ENCODE measurements at places on chromosomes 12 and 14.
A peak's percentile ranks its signal among the peaks of the same experiment; 100 is the strongest.

DNA sequence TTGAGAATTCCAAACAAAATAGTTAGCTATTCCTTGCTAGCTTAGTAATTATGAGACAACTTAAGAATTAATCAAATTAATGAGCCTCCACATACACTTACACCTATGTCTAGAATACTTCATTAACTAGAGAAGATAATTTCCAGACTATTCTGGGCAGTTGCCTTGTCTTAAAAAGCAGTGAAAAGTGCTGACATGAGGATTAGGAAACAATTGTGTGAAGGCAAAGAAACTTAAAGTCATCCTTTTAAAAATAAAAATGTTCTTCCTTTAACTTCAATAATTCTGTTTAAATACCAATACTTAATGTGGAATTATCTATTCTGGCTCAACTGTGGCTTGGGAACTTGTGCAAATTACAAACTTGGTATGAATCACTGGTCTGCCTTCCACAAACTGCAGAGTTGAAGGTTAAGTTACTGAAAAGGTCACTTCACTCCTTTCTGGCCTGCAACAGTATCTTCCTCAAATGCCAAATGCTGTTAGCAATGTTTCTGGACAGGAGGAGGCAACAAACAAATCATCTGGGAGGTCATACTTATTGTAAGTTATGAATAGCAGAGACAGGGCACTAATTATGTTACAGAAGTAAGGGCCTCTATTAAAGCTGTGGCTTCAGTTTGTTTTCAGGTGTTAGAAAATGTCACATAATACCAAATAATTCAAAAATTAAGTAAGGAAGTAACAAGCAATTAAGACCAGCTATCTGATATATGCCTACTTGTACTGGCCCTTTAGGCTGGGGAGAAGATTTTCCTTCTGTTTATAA lies 19.2 kb downstream of the PPTC7 start:
- no peak for DNase-seq

DNA sequence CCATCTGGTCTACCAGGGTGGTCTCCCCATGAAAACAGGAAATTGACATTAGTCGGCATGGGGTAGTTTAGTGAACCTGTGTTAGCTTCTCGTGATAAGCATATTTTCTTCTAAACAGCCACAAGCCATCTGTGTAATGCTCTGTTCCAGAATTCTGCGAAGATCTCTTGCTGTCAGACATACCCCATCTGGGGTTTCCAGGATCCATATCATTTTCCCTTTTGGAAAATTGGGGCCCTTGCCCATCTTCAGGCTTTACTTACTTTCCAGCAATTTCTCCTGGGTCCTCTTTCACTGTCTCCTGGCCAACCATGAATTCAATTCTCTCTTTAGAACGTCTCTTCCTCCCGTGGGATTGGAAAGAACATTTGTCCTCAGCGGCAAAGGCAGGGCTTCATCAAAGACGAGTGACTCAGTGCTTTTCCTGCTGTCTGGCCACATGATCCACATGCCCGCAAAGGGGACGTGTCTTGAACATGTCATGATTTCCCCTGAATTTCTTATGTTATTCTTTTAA lies 21.4 kb upstream of the NCOR2 start:
- DNase-seq = no peak

- DNase-seq = no peak
Measured at GRCh38 chr12:54604436-54604835, 16.0 kb upstream of the PPP1R1A start.

GRCh38 chr12:104748790-104749189 lies 209.3 kb downstream of the SLC41A2 start:
- DNase-seq = no peak

DNA sequence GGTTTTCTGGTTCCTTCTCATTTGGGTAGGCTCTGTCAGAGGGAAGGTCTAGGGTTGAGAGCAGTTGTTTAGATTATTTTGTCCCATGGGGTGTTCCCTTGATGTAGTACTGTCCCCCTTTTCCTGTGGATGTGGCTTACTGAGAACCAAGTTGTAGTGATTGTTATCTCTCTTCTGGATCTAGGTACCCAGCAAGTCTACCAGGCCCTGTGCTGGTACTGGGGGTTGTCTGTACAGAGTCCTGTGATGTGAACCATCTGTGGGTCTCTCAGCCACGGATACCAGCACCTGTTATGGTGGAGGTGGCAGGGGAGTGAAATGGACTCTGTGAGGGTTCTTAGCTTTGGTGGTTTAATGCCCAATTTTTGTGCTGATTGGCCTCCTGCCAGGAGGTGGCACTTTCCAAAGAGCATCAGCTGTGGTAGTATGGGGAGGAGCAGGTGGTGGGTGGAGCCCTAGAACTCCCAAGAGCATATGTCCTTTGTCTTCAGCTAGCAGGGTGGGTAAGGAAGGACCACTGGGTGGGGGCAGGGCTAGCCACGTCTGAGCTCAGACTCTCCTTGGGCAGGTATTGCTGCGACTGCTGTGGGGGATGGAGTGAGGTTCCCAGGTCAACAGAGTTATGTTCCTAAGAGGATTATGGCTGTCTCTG lies 179.3 kb upstream of the BTG1 start:
- DNase-seq = no peak

DNA sequence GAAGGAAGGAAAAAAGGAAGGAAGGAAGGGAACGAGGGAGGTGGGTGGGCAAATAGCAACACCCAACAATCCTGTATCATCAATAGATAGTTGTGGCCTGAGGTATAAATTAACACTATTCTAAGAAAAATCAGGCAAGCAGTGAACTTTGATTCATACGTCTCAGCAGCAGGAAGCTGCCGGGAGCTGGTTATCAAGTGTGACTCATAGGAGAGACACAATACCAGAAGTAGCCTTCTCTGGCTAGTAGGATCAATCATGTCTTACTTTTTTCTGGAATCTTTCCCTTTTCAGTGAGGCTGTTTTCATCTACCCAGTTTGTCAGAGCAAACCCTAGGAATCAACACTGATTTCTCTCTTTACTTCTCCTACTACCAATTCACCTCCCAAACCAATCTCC lies 780.5 kb downstream of the NRXN3 start:
- DNase-seq = no peak

DNA sequence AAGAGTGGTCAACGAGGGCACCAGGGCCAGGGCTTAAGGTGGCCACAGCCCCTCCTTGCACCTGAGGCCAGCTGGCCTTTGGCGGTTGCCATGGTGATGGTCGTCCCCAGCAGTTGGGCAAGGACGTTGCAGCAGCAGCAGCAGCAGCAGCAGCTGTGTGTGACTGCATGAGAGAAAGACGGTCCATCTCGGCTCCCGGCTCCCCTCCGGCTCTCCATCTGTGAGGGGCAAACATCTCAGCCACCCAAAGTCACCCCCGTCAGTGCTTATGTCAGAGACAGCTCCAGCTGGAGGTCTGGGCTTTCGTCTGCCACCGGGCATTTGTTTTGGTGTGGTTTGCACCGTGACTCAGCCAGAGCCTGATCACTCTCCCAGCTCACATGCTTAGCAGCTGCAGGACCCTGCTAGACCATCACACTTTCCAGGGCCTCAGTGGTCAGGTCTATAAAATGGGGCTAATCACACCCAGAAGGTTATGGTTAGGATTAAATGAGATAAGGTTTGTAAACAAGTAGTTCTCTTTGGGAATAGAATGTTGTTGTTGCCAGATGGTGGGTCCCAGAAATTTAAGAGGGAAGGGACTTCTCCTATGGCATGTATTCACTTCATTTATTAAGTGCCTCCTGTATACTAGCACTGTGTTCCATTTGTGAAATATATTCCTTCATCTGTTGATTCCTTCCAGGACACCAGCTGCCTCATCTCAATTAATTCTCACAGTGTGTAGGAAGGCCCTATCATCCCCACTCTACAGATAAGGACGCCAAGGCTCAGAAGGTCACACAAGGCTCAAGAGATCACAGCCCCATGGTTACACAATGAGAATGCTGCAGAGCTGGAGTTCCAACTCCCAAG lies 212.6 kb upstream of the LHX5 start:
- DNase-seq = no peak

GRCh38 chr12:120346681-120347080 lies 19.1 kb upstream of the PLA2G1B start:
- DNase-seq = no peak

DNA sequence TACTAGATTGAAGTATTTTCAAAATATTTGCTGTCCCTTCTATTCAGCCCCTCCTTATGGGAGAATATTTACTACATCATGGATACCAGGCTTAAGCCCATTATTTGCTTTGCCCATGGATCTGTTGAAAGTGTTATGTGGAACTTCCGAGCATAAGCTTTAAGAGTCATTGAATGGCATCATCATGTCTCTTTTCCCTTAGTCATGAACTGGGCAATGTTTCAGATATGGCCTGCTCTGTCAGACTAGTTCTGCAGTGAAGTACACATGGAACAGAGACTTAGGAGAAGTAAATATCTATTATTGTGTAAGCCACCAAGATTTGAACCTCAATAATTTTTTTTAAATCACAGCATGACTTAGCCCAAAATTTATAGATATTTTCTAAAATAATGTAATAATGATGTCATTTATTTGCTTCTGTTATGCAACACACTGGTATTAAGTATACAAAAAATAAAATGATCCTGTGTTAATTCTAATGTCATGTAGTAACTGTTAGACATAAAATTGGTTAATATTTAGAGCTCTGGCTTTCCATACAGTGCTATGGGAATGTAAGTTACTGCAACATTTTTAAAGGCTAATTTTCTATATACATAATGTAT lies 1097.3 kb downstream of the SLC16A7 start:
- DNase-seq = no peak

GRCh38 chr14:89900802-89901201 lies 53.7 kb downstream of the EFCAB11 start:
- DNase-seq = no peak

DNA sequence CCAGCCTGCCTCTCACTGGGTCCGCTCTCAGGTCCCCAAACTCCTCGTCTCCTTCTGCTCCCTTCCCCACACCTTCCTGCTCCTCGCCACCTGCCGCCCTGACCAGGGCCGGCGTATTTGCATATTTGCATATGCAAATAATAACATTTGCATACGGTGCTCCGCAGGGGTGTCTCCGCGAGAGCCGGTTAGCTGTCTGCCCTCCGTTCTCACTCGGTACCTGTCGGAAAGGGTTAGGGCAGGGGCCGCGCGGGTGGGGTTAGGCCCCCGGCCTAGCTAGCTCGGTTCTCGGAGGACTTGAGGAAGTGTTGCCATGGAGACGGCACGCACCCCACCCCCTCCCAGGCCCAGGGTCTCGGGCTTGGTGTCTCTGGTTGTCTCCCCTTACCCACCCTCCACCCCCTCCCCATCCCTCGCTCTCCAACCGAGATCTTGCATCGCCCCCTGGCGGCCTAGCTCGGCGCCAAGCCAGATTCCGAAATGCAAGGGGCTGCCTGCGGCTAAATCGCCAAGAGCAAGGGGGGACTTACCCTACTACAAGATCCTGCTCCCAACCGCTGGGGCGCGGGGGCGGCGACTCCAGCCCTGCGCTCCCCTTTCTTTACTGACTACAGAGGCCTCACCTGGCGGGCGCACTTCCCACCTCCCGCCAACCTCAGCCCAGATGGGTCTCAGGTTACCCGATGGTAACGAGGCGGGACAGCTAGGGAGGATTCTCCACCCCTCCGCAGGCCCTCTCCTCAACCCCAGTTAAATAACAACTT lies 8.1 kb downstream of the STAC3 start:
- DNase-seq = peak; percentile 80

- no peak for DNase-seq
Measured at GRCh38 chr12:12686925-12687324, 9.1 kb downstream of the GPR19 start.

DNA sequence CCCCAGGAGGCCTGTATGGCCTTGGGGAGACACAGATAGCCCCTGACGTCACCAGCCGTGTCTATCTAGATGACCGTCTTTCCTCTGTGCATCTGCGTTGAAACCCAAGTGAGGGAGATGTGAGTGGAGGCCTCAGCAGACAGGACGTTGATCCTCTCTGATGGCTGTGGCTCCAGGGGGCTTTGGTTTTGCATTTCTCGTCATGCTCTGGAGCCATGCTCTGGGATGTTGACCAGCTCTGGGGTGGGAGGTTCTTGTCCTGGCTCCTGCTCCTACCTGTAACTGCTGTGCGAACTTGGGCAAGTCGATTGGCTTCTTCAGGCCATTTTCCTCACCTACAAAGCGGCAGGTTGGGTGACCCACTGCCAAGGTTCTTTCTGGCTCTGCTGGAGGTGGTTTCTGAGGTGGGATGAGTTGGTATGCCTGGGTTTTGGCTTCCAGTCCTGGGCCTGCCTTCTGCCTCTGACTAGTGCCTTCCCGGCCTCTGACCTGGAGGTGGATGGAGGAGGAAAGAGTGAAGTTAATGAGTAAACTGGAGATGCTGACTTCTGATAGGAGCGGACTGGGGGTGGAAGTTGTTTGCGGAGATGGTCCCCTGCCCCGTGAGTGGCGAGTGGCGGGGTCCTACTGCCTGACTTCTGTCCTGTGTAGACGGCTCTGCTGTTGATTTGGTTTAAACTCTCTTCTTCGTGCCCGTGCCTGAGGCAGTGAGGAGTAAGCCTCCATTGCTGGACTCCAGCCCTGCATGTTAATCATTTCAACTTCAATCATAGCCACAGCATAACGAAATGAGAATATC lies 8.4 kb downstream of the TSPAN9 start:
- DNase-seq = no peak

DNA sequence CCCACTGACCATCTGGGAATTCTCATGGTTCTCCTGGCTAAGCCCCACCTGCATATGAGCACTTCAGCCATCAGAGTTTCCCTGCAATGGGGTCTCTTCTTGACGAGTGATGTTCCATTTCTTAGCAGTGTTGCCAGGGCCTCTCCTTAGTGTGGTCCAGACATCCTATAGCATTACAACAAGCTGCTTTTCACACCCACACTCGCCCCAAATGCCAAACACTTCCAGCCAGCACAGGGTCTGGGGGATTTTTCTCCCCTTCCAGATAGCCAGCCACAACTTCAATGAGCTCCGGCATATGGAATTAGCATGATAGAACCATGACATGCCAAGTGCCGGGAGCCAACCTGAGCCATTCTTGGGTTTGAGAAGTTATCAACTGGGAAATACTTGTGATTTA lies 267.4 kb downstream of the ZFP36L1 start:
- DNase-seq = no peak

All from GM12865 (cell line).